Epithelial cell of proximal tubule (primary cell): ENCODE measurements at places on chromosomes 3 and 15.

DNA sequence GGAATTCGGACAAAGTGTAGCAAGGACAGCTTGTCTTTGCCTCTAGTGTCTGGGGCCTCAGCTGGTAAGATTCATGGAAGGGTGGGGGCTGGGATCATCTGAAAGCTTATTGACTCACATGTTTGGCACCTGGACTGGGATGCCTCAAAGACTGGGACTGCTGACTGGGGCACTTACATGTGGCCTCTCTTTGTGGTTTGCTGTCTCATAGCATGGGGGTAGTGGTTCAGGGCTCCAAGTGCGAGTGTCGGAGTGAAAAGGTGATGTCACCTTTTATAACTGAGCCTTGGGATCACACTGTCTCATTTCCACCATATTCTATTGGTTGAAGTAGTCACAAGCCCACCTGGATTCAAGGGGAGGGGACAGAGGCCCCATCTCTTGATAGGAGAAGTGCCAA, 6.8 kb downstream of the MFSD1 start:
- DNase-seq = peak; percentile 68

DNA sequence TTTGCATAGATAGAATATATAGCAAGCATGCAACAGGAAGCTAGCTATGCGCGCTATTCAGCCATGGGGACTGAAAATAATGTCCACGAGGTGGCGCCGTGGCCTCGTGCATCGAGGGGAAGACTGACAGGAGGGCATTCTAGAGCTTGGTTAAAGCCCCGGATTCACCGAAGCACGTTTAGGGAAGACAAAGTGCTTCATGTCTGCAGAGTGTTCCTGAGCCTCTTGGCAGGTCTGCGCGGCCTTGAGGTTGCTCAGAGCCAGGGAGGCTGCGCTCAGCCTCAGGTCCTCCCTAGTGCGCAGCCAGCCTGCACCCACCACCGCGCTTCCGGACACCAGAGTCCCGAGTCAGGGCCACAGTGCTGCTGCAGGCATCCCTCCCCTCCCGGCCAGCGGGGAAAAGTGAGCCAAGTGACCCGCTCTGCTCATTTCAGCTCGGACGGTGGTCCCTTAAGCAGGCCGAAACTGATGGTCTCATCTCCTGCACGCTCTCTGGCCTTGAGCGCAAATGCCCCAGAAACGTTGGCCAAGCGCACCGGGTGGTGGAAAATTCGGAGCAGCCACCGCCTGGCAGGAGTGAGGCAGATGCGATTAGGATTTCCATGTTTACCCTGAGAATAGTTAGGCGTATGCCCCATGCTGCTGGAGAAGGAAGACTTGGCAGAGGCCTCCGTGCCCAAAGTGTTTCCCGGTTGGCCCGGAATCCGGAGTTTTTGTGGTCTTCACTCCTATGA, 24.8 kb downstream of the GABRA5 start:
- peak; percentile 16 for DNase-seq

- DNase-seq = no peak
These were observed 32.7 kb upstream of the DLG1 start for GRCh38 chr3:197331131-197331530.

- no peak for DNase-seq
These were observed 176.4 kb upstream of the UBE2E1 start for GRCh38 chr3:23629181-23629894.

GRCh38 chr3:128486681-128487537, 6.1 kb downstream of the GATA2 start:
- DNase-seq = no peak

DNA sequence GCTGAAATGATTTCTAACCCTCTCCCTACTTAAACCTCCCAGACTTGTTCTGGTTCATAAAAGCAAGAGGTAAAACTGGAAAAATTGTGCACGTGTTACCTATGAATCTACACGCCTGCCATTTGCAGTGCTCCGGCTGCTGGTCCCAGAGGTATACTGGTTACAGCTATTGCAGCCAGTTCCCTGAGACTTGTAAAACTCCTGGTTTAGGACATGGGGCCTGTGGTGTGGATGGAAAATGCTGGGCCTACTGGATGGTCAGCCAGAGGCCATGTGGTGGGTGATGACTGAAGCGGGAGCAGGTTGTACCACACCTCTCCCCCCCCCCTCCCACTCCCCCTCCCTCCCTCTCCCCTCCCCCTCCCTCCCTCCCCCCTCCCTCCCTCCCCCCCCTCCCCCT, 45.0 kb downstream of the SENP2 start:
- DNase-seq = no peak

- DNase-seq = no peak
These were observed 43.5 kb upstream of the SNRPA1 start for GRCh38 chr15:101338502-101339057.

DNA sequence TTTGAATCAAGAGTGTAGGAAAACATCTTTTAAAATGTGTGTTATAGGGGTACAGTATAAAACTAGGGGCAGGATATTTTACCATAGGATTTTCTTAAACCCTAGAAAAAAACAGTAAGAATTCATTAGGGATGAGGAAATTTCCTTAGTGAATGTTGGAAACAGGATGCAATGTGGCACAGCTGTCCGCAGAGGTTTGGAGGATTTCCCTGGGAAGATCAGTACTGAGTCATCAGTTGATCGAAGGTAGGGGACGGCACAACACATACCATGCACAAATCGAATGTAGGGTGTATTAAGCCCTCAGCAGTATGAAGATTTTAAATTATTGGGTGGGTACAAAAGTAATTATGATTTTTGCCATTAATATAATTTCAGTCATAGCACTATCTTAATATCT, 49.9 kb downstream of the FNDC3B start:
- DNase-seq = no peak

DNA sequence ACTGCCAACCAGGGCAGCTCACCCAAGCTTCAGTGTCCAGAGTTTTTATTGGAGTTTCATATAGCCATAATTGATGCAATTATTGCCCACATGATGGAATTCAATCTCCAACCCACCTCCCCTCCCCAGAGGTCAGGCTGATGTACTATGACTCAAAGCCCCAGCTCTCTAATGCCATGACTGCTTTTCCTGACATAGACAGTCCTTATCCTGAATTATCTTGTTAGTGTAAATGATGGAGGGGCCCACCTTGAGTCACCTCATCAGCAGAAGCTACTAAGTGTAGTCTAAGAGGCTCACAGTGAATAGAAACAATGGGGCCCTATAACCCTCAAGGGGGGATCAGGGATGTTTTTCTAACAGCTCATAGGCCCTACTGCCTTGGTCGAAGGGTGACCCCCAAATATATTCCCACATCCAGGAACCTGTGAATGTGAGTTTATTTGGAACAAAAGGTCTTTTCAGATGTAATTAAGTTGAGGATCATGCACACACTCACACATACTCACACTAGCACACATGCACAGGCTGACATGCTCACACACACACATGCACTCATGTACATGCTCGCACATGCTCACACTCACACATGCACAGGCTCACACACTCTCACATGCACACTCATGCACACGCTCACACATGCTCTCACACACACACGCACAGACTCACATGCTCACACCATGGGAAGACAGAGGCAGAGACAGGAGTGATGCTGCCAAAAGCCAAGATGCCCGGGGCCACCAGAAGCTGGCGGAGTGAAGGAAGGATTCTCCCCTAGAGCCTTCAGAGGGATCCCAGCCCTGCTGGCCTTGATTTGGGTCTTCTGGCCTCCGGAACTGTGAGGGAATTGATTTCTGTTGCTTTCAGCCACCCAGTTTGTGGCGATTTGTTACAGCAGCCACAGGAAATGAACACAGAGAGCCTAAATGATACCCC, 131.2 kb upstream of the SMAD3 start:
- DNase-seq = no peak

- no peak for DNase-seq
These were observed 261.7 kb downstream of the ULK4 start for GRCh38 chr3:41700155-41700554.

GRCh38 chr15:28075573-28075972, 23.5 kb downstream of the OCA2 start:
- DNase-seq = no peak

- no peak for DNase-seq
These were observed 3.1 kb upstream of the ABHD6 start for GRCh38 chr3:58234516-58234931.

- DNase-seq = no peak
These were observed 96.1 kb downstream of the STAC start for GRCh38 chr3:36476286-36476942.

DNA sequence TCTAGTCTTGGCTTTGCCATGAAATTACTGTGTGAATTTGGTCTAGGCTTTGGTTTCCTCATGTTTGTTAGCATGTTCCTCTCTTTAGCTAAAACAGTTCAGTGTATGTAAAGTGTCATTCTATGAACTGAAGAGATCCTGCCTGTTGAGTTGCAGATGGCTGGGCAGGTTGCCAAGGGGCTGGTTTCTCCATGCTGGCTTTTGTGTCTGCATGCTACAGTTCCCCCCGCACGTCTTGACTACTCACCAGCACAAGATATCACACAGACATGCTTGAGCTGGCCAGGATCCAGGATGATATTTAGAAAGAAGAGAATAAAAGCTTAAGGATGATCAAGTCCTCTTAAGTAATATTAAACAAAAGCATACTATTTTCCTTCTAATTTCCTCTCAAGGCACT, 90.2 kb downstream of the CERS3 start:
- DNase-seq = no peak

- DNase-seq = no peak
These were observed 103.6 kb downstream of the DAPK2 start for GRCh38 chr15:63942486-63943365.

DNA sequence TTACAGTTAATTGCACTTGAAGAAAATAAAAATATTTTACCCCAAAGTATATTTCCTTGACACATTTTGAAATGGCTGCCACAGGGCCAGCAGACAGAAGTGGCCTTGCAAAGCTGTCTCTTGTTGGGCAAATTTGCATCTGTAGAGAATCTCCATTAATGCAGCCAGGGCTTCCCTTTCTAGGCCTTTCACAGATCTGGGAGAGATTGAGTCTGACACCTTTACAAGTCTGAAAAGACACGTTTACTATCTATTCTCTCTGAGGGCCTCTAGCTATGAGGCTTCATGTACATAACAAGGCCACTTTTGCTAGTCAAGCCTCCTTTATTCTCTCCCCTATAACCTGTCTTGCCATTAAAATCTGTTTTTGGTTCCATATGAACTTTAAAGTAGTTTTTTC, 135.9 kb downstream of the ANO10 start:
- DNase-seq = no peak

GRCh38 chr3:160801386-160802118, 45.5 kb downstream of the PPM1L start:
- DNase-seq = peak; percentile 78

- no peak for DNase-seq
These were observed 73.8 kb downstream of the MINAR1 start for GRCh38 chr15:79505956-79506355.
